ENCODE measurements at places on chromosomes 2 and 18.

- no peak for DNase-seq
Measured at GRCh38 chr18:59767732-59768131, 70.5 kb upstream of the CCBE1 start.

GRCh38 chr2:61645911-61646310 is 107.8 kb upstream of the XPO1 start:
- DNase-seq, result no peak

DNA sequence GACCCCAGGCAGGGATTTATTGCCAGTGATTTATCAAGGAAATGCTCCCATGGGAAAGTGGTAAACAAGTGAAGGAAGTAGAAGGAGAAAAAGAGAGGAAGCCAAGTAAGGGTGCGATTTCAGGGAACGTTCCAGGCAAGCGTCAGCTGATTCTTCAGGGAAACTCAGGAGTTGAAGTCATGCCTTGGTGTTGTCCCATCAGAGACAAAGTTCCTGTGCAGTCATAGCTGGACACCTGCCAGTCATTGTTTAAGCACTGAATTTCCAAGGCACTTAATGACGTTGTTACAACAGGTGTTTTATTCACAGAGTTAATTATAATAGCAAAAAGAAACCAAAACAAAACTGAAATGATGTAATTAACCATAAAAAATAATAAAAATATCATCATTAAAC is 381.8 kb upstream of the CRIM1 start:
- no peak for DNase-seq

DNA sequence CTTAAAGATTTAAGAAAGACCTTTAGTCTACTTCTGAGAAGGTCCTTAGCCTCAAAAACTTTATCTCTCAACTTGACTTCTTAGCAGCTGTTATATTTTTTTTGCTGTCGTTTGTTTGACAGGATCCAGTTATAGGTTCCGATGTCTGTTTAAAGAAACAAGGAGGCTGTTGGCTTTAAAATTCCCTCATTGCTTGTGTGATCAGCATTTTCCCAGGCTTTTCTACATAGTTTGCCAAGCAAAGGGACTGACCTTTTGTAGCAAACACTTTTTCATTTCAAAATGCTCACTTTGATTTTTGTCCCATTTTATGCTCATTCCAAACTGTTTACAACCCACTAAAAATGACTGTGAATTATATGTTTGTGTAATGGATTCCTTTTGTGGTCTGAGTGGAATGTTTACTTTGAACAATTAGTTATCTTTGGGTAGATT is 394.9 kb downstream of the ARHGAP15 start:
- no peak for DNase-seq

DNA sequence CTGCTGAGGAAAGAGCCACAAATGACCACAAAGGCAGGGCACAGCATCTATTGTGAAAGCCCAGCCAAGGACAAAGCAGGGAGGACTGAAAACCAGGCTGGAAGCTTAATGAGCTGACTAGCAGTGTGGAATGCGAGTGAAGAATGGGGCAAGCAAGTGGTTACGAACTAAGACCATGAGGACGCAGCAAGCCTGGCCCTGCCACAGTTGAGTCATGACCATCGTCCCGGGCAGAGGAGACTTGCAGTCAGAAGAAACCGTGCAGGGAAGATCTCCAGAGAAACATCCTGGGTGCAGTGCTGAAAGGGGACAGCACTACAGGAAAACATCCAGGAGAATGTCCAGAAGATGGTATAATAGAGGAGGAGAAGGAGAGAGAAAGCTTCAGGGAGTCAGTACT is 120.5 kb upstream of the GYPC start:
- no peak for DNase-seq

DNA sequence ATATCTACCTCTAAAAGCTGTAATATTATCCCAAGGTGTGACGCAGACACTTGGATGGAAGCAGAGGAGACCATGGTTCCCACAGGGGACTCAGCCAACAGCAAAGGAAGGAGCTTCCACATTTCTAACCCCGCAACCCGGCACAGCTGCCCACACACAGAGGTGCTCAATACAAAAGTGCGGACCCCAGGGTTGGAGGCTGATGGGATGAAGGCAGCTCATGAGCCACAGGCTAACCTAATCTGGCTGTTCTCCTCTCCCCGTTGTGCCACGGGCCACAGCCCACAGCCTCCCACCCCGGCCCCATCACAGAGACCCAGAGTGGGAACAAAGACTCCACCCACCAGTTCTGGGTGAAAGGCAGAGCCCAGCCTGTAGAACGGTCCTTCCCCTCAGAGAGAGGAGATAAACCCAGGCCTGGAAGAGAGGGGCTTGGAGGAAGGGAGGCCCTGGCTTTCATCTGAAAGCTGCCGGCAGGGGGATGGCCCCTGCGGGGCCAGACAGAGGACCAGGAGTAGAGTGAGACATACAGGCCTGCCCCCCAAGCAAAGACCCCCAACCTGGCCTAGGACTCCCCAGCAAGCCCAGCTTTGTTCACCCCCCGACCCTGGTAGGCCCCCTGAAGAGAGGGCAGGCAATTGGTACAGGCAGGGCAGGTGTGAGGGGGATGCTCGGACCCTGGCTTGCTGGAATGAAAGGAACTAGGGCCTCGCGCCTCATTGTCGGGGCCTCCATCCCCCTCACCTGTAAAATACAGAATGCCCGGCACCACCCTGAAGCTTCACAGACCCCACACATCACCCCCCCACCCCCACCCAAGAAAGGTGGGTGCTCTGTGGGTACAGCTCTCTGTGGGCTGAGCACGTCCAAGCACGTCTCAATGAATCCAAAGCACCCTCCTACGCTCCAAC is 6.9 kb downstream of the RAB17 start:
- no peak for DNase-seq

- DNase-seq, result no peak
Measured at GRCh38 chr2:34254272-34254878, 655.3 kb upstream of the FAM98A start.

GRCh38 chr2:23096906-23097602 is 287.9 kb upstream of the KLHL29 start:
- DNase-seq, result no peak

DNA sequence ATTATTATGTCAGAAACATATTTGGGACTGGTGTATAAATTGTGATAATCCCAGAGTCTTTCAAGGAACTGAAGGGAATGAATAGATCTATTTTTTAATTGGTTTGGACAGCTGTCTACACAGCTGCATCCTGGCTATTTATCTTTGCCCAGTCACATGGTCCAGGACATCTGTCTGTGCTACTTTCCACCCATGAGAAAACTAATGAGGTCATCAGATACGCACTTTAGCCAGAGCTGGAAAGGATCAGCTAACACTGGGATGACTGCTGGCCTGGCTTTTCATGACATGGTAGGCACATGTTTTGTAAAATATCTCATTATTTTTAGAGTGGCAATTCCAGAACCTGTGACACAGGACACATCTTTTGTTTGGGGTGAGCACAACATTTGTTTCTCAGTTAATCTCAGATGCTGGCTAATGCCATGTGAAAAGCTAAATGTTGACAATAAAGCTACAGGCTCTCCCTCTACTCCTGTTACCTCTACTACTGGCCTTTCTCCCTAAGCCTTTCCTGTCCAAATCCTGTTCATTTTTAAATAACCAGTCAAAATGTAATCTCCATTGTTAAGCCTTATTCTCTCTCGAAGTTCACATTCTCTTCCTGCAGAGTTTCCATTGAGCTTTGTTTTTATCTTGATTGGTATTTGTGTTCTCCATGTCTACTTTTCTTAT is 500.7 kb downstream of the RIT2 start:
- no peak for DNase-seq

- DNase-seq, result no peak
Measured at GRCh38 chr2:206457188-206457634, 13.9 kb downstream of the ADAM23 start.

- DNase-seq, result no peak
Measured at GRCh38 chr2:190867212-190867611, 13.4 kb upstream of the GLS start.

DNA sequence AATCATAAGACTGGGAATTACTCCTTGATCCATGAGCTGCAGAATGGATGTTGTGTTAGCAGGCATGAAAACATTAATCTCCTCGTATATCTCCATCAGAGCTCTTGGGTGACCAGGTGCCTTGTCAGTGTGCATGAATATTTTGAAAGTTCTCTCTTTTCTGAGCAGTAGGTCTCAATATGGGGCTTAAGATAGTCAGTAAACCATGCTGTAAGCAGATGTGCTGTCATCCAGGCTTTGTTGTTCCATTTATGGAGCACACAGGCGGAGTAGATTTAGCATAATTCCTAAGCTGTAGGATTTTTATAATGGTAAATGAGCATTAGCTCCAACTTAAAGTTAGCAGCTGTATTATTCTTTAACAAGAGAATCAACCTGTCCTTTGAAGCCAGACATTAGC is 160.3 kb downstream of the MYO1B start:
- DNase-seq, result no peak

Measured in stimulated activated CD8-positive, alpha-beta memory T cell treated with anti-CD3 and anti-CD28 coated beads, Interleukin-7, amount 100 ng/mL, for 24 hours (primary cell).